ENCODE measurements at places on chromosomes 7 and 10.

- DNase-seq = no peak
These were observed 105.3 kb downstream of the FRMD4A start for GRCh38 chr10:14225379-14225778.

- no peak for DNase-seq
These were observed 388.4 kb downstream of the TFEC start for GRCh38 chr7:115642194-115642593.

DNA sequence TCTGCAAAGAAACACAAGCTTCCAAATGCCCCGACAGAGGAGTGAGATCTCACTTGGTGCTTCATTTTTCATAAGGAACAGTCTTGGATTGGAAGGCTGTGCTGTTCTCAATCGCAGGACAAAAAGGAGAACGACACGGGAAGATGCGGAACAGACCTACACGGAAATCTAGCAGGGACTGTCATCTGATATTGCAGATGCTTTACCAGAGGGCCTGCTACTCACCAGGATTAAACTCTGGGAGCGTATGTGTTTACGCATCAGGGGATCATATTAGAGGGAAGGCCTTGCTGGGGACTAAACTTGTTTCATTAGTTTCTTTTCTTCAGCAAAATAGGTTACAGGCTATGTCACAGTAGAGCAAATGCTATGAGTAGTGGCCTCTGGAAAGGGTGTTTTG lies 82.8 kb upstream of the EEPD1 start:
- DNase-seq = no peak

GRCh38 chr7:7944619-7945282 lies 23.8 kb upstream of the GLCCI1 start:
- peak; percentile 46 for DNase-seq

DNA sequence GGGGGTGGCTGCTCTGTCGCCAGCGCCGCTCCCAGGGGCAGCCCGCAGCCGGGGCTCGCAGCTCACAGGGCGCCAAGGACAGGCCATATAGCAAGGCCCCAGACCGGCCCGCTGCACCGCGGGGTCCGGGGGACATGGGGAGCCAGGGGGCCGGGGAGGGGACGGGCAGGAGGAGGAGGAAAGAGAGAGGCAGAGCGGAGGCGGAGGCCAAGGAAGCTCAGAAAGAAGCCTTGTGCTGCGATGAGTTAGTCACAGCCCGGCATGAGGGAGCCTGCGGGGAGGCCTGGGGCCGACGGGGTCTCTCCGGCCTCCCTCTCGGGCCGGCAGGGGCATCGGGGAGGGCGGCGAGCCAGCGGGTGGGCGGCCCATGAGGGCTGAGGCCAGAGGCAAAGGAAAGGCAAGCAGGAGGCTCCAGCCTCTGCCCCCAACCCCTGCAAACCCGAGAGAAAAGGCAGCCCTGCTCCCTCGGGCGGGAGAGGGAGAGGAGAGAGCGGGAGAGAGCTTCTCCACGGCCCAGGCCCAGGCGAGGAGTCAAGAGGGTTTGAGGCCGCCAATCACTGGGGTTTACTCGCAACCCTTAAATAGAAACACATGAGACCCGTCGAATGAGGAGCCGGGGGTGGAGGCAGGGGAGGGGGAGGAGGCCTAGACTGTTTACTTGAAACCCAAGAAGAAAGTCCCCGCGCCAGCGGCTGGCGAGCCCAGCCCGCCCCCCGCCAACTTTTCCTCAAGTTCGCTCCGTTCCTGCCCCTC lies 167.9 kb downstream of the NEURL1 start:
- DNase-seq = peak; percentile 50

- DNase-seq = no peak
These were observed 16.7 kb upstream of the C10orf95 start for GRCh38 chr10:102467971-102468438.

DNA sequence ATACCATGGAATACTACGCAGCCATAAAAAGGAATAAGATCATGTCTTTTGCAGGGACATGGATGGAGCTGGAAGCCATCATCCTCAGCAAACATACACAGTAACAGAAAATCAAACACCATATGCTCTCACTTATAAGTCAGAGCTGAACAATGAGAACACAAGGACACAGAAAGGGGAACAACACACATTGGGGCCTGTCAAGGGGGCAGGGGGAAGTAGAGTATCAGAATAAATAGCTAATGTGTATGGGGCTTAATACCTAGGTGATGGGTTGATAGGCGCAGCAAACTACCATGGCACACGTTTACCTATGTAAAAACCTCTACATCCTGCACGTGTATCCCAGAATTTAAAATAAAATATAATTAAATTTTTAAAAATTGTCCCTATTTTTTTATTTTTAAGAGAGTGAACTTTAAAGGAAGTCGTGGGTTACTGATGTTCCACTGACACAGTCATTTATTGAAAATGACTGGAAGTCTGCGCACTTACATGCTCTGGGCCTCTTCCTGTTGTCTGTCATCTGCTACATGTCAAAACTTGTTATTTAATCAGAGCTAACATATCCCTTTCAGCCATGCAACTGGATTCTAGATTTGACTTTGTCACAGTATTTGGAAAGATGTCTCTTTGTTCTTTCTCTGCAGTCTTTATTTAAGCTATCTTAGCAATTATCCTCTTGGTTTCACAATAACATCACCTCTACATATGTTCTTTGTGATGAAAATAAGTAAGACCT lies 73.7 kb upstream of the ABCB5 start:
- DNase-seq = no peak

- no peak for DNase-seq
These were observed at the start of gene PPP1R3A for GRCh38 chr7:113918946-113919345. TSS of gene PPP1R3A (minus strand) at chr7:113919009. CDS start at chr7:113918996, 13 bp downstream.

- DNase-seq = peak; percentile 6
These were observed 91.2 kb downstream of the GTF2IRD1 start for GRCh38 chr7:74544706-74545469.

DNA sequence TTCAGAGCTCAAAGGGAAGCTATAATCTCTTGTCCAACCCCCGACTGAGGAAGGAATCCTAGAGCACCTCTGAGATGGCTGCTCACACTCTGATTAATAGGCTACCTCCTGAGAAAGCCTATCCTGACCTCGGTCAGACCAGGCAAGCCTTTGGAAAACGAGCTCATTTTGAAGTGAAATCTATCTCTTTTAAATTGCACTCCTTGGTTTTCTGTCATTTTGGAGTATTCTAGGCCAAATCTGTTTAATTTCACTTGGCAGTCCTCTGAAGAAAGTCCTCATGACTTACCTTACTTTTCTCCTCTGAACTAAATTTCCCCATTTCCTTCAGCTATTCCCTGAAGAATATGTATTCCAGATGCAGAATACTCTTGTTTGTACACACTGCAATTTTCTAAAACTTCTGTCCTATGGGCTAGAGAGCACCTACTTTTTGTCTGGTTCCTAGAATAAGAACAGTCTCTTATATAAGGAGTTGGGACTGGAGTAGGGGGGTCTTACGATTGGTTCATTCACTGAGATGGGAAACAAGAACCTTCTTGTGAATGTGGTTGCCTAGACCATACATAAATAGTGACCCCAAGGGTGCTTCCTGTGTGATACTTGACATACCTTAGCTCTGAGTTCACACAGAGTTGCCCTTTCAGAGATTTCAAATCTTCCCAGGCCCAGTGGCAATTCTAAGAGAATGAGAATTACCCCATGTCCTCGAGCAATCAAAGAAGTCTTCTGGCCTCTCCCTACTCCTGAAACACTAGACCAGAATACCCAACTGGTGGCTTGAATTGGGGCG lies 31.9 kb upstream of the HPS1 start:
- no peak for DNase-seq

- DNase-seq = no peak
These were observed 32.0 kb upstream of the MXI1 start for GRCh38 chr10:110175406-110175805.

DNA sequence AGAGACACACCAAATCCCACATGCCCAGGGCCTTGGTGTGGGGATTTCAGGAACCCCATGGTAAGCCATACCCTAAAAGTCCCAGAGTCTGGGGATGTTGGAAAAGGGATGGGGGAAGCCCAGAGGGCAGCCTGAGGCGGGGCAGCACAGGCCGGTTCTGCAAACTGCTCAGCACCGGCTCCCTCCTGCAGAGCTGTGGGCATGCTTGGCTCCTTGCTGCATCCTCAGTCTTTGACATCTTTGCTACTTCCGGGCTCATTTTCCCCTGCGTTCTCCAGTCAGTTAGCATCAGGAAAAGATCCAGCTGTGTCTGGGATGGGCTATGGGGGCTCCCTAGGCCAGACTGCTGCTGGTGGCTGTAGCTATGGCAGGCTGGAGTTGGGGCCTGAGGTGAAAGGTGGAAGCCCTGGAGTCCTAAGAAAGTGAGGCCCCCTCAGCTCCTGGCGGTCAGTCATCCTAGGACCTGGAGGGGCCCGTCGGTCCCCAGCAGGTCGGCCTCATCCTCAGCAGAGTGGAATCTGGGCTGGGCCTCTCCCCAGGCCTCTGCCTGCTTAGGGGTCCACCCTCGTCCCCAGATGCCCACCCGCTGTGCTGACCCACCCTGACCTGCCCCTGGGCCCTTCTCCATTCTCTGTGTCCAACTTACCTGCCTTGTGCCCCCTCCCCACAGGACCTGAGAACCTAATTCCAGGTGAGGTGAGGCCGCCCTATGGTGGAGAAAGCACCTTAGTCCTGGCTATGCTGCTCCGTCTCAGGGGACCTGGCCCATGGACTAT lies 9.3 kb downstream of the TBATA start:
- DNase-seq = no peak

GRCh38 chr10:80173466-80173865 lies 31.9 kb downstream of the ANXA11 start:
- DNase-seq = no peak

DNA sequence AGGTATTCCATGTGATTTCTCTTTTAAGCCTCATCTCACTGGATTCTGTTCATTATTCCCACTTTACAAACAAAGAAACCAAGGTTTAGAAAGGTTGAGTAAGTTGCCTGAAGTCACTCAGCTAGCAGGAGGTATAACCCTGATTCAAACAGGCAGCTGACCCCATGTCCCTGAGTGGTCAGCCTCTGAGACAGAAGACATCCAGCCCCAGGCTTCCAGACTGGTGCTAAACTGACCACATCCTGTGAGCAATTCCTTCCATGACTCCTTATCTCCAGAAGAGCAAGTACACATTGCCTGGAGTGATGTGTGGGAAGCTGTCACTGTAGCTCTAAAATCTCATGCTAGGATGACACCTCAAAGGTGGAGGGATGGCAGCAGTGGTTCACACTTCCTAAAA lies 3.7 kb downstream of the PLPP4 start:
- no peak for DNase-seq

- DNase-seq = peak; percentile 44
These were observed 10.8 kb downstream of the NEURL1 start for GRCh38 chr10:103504181-103504783.

Measured in CD4-positive, alpha-beta T cell treated with Interferon alpha-2 for 1 hour (primary cell).